ENCODE measurements at places on chromosomes 5 and 9. TPM values are rescaled to one million over a fixed set of nuclear protein-coding genes. Genes with fewer than 3 reads are reported as not detected.

GRCh38 chr5:115386657-115387056 lies 90.2 kb upstream of the CCDC112 start:
- no peaks in the 10 kb centered on the region for H3K27me3 ChIP-seq
- H3K4me3 ChIP-seq: no peak overlapping the region
- H3K36me3 ChIP-seq: no peaks in the 10 kb centered on the region
- no peak for DNase-seq
- peaks cover 3% of the 10 kb centered on the region for H3K4me1 ChIP-seq

DNA sequence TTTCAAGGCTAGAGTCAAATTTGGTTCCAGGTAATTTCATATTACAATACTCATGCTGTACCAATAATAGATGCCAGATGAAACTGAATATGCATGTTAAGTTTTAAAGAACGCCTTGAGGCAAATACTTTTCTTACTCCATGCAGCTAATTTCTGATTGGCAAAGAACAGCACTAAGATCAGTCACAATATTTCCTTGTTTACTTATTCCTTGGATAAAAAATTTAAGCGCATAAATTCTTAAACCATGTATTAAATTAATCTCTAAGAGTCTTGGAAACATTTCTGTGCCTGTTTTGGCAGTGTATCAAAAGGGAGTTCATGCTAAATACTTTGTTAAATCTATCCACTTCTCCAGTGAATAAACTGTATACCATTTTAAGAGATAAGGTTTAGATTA lies 173.5 kb downstream of the SLC12A2 start:
- no peaks in the 10 kb centered on the region for H3K27me3 ChIP-seq
- peaks cover 22% of the 10 kb centered on the region for H3K36me3 ChIP-seq
- no peak overlapping the region for H3K27ac ChIP-seq

DNA sequence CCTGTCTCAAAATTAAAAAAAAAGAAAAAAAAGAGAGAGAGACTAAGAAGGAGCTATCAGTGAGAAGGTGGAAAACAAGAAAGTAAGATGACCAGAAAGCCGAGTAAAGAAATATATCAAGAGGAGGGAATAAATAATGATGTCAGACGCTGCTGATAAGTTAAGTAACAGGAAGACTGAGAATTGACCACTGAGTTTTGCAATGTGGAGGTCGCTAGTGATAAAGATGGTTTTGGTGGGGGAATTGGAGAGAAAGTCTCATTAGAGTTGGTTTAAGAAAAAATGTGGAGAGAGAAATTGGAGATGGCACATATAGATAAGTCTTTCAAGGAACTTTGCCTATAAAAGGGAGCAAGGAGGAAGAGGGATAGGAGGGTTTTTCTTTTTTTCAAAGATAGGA lies 91.9 kb downstream of the RAD23B start:
- no peak for DNase-seq
- H3K36me3 ChIP-seq: no peaks in the 10 kb centered on the region
- H3K27ac ChIP-seq: no peak overlapping the region

DNA sequence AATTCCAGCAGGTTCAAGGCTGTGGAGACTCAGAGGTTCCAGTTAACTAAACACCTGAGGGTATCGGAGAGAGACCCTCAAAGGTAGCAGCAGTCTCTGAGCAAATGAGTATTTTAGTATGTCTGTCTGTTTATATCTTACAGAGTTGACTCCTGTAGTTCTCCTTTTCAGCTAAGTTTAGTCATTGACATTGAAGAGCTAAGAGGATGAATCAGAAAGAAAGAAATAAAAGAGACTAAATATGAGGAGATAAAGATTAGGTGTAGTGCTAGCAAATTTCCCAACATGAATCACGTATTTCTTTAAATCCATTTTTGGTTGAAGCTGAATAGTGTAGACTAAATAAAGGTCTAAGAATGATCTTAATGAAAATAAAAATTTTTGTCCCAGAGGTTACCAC lies 474.0 kb upstream of the RGMB start:
- no peak overlapping the region for H3K27ac ChIP-seq
- H3K4me1 ChIP-seq: peaks cover 21% of the 10 kb centered on the region
- no peak overlapping the region for H3K4me3 ChIP-seq
- no peak for DNase-seq

Gene SPACA9
- 1.8 TPM for total RNA-seq
